ENCODE measurements at places on chromosomes 2 and 18. TPM values are rescaled to one million over a fixed set of nuclear protein-coding genes. Genes with fewer than 3 reads are reported as not detected.

- no peak for DNase-seq
Observed at GRCh38 chr2:136917411-136917881, 152.1 kb downstream of the THSD7B start.

- DNase-seq, result no peak
Observed at GRCh38 chr2:237289139-237289538, 124.8 kb downstream of the COL6A3 start.

GRCh38 chr2:68435615-68436014 is 31.5 kb downstream of the FBXO48 start:
- peak; percentile 73 for DNase-seq

DNA sequence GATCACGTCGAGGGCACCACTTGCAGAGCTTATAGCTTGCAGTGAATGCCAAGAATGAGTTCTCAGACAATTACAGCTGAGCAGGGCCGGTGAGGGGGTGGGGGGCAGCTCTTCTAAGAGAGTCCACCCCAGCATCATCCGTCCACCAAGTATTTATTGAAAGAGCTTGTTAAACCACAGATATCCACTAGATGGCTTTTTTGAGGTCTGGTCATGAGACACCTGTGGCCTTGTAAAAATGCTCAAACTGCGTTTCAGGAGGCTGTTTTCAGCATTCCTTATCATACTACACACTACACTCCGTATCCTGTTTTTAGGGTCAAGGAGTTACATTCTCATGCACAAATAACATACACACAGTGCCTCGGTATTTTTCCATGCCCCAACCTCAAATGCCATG is 51.5 kb downstream of the DNAJC10 start:
- DNase-seq, result peak; percentile 17

Gene DRC1
- not detected for total RNA-seq

DNA sequence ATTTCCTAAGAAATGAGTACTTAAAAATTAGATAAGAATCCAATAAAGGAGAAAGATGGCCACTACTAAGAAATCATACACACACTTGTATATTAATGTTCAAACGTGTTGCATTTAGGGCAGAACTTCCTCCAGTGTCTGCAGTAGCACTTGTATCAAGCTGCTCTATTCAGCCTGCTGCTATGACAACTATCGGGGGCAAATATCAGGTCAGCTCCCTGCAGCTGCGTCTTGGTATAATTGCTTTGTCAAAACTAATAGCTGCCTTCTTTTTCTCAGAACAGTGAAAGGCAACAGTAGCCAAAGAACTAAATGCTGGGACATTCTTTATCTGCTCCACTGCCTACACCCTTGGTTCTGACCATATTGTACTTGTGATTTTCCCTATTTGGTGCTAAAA is 300.7 kb downstream of the NOL4 start:
- no peak for DNase-seq

GRCh38 chr2:69190743-69191404 is 177.9 kb downstream of the ANTXR1 start:
- peak; percentile 51 for DNase-seq

Gene TUBB8B
- total RNA-seq, result not detected

- DNase-seq, result no peak
Observed at GRCh38 chr2:126799301-126799700, 99.4 kb upstream of the TEX51 start.

GRCh38 chr2:11077411-11077810 is 77.9 kb upstream of the SLC66A3 start:
- no peak for DNase-seq

DNA sequence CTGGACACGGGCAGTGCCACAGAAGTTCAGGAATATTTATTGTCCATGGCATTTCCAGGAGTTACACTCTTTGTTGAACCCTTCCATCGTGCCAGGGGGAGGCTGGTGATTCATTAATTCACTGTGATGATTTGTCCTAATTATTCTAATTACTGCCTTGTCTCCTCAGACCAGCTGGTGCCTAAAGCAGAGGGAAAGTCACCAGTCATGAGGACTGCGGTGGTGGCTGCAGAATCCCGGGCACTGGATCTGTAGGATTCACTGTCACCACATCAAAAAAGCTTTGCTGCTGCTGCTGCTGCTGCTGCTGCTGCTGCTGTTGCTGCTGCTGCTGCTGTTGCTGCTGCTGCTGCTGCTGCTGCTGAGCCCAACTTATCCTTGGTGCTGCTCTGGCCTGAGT is 908.2 kb downstream of the TSN start:
- no peak for DNase-seq

Gene STARD6
- total RNA-seq, result not detected

Gene CHRND
- total RNA-seq, result not detected

Gene CHST9
- total RNA-seq, result not detected

GRCh38 chr2:212929971-212930370 is 221.4 kb downstream of the IKZF2 start:
- DNase-seq, result no peak

GRCh38 chr2:121342751-121343150 is 57.7 kb upstream of the TFCP2L1 start:
- DNase-seq, result no peak

Gene SLC16A14
- total RNA-seq, result 0.49 TPM

DNA sequence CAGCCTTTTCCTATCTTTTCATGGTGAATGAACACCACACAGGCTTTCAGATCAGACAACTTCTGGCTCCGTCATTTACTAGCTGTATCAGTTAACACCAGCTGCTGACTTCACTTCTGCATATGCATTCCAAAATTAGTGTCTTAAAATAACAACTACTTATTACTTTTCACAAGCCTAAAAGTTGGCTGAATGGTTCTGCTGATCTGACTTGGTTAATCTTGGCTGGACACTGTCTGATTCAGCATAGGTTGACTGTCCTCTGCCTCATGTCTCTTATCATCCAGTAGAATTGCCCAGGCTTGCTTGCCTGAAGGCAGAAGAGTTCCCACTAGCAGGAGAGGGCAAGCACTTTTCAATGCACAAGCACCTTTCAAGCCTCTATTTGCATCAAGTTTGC is 72.7 kb downstream of the MARCHF4 start:
- DNase-seq, result peak; percentile 72

DNA sequence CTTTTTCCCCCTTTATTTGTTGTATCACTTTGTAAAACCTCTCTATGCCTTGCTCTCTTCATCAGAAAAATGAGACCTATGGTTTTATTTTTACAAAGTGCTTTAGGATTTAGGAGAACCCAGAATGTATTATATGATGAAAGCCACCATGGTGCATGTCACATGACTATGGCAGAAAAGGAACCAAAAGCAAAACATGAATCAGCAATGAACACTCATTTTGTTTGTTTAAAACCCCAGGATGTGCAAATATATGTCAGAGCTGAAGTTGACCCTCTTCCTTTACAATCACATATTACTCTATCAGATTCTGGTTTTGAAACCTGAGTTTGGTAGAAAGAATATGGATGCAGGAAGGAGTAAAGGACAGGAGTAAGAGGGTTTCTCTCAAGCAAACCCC is 70.0 kb downstream of the FIGN start:
- no peak for DNase-seq

GRCh38 chr18:59950215-59950944 is 50.6 kb downstream of the PMAIP1 start:
- DNase-seq, result peak; percentile 27

- peak; percentile 43 for DNase-seq
Observed at GRCh38 chr2:11286749-11287148, 57.7 kb downstream of the ROCK2 start.

Gene RAMP1
- total RNA-seq, result 3.1 TPM

- DNase-seq, result no peak
Observed at GRCh38 chr2:88606371-88607030, 20.8 kb downstream of the EIF2AK3 start.

DNA sequence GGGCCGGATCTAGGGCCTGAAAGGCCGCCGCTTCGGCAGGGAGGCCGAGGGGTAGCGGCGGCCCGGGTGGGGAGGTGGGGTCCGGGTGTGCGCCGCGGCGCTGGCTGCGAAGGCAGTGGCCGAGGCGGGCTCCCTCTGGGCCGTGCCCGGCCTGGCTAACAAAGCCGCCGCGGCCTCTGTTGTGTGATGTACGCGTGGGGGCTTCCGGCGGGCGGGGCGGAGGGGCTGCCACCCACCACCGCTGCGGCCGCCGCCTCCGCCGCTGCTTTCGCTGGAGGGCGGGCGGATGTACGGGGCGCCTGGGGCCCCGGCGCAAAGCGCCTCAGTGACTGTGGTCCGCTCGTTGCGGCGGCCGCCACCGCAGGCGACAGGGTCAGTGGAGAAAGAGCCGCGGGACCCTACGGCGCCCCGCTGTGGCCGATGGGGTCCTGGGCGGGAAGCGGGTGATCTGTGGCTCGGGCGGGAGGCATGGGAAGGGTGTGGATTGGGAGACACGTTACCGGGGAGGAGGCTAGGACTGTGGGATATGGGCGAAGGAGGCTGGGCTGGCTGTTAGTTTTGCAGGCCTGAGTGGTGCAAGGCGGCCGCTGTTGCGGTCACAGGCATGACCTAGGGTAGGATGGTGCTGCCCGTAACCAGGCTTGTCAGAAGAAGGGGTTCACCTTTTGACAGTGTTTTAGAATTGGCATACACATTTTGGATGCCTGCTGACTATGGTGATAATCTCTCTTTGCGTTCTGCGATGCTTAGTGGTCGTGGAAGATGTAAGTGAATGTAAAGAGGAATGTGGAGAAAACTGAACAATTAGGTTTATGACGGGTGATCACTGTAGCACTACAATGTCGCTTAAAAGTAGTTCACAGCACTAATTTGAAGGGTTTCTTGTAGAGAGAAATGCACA is 662 bp downstream of the BZW1 start:
- peak; percentile 61 for DNase-seq

Gene SUPT7L
- total RNA-seq, result 36.7 TPM

GRCh38 chr18:59459369-59460071 is 100.5 kb upstream of the LMAN1 start:
- DNase-seq, result peak; percentile 89

Gene SCN1A
- 0.09 TPM for total RNA-seq

GRCh38 chr18:59056706-59057492 is 82.8 kb upstream of the SEC11C start:
- peak; percentile 76 for DNase-seq

Gene C2orf42
- 26.9 TPM for total RNA-seq

Gene MAL
- not detected for total RNA-seq

GRCh38 chr2:186309901-186310300 is 176.2 kb upstream of the ZC3H15 start:
- DNase-seq, result peak; percentile 31

DNA sequence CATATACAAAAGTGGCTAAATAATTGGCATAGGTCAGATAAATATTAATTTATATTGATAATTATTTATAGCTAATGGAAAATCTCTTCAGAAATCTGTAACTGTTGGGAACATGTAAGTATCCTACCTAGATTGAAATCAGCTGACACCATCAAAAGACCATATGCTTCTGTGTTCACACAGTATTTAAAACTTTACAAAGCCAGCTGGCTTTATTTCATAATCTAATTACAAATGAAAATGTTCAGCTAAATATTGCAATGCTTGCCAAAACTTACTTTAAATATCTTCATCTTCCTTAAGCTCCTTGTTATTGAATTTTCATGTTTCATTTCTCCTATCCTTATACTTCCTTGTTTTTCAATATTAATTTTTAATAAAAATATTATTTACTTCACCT is 190.9 kb upstream of the DOK6 start:
- no peak for DNase-seq

Gene CMPK2
- 11.0 TPM for total RNA-seq

DNA sequence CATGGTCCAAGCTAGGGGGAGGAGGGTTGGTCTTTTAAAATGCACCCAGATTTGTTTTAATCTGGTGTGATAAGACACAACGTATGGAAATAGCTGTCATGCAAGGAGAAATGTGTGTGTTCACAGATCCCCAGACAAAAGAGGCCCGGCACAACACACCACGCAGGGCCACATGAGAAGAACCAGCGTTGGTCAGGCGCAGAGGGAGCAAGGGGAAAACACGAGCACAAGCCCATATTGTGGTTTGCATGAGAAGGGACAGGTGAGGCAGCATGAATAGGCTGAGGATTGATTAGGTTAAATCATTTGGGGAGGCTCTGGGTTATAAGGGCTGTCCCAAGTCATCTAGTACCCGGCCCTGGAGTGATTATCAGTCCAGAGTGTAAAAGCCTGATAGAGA is 272.5 kb upstream of the NCKAP5 start:
- no peak for DNase-seq

DNA sequence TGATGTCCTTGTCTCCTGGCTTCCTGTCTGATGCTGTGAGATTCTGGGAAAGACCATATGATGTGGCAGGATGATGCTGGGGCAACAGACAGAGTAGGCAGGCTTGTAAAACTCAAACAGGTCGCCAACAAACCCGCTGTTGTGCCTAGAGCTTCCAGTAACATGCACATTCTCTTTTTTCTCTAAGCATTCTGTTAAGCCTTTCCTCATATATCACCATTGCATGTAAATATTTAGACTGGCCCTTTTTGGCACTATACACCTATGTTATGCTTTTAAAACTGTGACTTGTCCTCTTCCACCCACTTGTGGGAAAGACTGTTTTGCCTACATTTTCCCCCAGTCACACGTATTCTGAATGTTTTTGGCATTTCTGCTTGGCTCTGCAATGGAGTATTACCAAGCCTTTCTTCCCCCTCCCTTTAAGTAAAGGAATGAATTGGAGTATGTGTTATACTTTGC is 250.4 kb upstream of the TANK start:
- DNase-seq, result peak; percentile 68

DNA sequence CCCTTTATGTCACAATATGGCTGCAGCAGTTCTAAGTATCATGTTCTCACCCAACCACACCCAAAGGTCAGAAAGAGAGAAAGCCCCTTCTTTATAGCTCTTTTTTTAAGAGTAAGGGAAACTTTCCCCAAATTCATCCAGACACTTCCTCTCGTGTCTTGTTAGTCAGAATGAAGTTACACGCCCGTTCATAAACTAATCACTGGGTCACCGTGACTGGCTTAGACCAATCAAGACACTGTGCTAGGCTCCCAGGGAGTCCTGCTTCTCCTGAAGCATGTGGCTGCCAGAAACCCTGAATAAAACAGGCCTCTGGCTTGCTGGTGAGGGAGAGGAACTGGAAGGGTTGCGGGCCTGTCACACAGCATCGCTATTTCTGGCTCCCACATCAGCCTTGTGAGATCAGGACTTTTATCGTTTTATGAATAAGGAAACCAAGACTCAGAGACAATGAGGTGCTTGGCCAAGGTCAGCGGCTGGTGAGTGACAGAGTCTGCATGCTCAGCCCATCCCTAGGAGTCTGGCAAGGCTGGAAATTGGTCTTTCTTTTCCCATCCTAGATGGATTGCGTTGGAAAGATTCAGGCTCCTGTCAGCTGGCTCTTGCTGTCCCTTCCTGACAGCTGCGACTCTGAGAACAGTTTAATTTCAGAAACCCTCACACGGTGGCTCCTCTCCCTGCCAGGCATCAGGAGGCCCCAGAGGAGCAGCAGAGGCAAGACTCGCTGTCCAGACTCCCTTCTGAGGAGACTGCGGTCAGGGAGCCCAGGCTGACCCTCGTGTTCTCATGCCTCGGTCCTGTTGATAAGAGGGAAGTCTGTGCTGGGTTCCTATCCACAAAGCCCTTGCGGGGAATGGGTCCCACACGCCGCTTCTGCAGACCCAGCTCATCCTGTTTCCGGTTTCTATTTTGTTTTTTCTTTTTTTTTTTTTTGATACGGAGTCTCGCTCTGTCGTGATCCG is 104.5 kb upstream of the TAF1B start:
- DNase-seq, result peak; percentile 59

GRCh38 chr2:31219131-31219969 is 2.0 kb upstream of the CAPN14 start:
- DNase-seq, result no peak
